ENCODE measurements at places on chromosomes 3 and 15.

- DNase-seq, result no peak
Observed at GRCh38 chr3:71285086-71285485, 298.4 kb downstream of the FOXP1 start.

DNA sequence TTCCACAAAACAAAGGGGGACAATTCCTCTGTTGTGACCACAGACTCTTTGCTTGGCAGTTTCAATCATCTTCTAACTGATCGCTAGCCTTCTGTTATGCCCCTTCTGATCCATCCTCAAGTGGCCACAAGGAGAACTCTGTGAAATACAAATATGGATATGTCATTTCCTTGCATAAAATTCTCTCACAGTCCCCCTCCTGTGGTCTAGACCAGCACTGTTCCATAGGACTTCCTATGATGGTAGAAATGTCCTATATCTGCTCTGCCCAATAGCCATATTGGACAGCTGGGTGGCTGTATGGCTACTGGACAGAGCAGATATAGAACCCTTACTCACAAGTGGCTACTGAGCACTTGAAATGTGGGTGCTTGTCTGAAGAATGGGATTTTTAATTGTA lies 25.9 kb upstream of the SNRK start:
- DNase-seq, result no peak

DNA sequence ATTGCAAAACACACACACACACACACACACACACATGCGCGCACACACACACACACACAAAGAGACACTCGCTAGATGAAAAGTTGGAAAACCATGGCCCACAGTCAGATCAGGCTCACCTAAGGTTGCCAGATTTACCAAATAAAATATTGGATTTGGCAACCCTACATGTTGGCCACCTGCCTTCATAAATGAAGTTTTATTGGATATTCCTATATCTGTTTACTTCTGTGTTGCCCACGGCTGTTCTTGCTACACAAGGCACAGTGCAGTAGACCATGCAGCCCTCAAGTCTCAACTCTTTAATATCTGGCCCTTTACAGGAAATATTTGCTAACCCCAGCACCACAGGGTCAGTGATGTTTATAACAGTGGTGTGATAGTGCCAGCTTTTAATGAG lies 445.0 kb upstream of the PROK2 start:
- DNase-seq, result no peak

DNA sequence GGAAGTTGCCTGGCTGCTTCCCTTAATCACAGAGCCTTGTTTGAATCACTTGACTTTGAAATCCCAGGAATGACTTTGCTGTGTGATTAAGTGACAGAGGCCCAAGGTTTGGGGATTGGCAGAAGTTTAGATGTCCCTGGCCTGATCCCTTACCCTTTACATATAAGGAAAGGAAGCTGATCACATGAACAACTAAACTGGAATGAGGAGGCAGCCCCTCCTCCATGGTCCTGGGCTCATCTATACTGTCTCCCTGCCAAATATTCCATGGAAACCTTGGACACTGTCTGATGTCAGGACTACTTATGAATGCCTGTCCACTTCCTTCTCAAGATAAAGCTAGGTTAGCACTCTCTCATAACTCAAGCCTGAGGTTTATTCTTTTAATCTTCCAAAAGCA lies 181.3 kb upstream of the CTDSPL start:
- DNase-seq, result no peak

DNA sequence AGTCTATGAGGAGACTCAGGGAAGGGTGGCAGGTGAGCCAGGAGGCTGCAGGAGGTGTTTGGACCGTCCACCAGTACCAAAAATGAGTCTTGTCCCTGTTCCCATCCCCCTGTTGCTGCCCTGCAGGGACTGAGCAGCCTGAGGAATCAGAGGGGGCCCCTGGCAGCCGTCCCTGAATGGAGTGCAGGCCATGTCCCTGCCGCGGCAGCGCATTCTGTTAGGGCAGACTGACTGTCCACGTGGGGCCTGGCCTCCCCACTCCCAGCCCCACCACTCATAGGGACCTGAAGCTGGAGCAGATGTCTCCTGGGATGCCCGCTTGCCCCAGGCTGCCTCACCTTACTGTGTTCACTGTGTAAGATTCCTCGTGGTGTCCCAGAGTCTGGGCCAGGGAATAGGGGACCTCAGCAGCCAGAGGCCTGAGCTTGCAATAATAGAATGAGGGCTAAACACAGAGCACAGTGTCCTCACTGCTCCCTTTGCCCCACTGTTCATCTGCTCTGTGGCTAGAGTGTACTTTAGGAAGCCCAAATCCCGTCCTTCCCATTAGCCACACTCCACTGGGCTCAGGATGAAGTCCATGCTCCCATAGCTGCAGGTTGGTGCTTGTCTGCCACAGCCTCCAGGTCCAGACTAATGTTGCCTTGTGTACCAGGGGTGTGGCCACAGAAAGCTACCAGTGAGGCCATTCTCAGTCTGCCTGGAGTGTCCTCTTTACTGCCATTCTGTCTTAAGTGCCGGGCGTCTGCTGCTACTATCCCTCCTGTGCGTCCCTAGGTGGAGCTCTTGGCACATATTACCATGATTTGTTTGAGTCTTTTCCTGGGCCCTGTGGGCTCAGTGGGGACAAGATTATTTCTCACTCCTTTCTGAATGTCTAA lies 63.2 kb downstream of the HCN4 start:
- DNase-seq, result no peak

- DNase-seq, result peak; percentile 80
Observed at GRCh38 chr3:52705688-52706686, at the start of the genes GLT8D1 and SPCS1. TSS of gene GLT8D1 (minus strand) at chr3:52705791. CDS start at chr3:52700460, 5,331 bp downstream. TSS of gene SPCS1 (plus strand) at chr3:52706106. CDS start at chr3:52706247, 141 bp downstream.

DNA sequence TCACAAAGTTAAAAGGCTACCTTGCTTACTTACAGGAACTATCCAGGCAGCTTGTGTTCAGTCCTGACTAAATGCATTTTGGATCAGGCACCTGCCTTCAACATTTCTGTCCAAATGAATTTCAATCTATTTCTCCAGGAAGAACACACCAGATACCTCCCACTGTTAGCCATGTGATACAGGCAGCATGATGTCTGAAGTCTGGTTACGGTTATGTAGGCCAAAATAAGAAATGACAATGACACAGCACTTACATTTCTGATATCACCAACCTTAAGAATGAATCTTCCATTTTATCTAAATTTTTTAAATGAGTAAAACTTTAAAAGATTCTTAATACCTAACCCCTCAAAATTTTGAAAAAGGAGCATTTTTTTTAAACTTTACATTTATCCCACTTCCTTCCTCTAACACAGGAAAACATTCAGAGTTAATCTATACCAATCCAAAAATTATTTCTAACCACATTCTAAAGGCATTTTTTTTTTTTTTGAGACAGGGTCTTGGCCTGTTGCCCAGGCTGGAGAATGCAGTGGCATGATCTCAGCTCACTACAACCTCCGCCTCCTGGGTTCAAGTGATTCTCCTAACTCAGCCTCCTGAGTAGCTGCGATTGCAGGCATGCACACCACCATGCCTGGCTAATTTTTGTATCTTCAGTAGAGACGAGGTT lies at the start of gene MAP4:
TSS of gene MAP4 (minus strand) at position 116 of the 673 bp plus-strand sequence. CDS start 17,556 bp downstream, outside the sequence.
- DNase-seq, result no peak

DNA sequence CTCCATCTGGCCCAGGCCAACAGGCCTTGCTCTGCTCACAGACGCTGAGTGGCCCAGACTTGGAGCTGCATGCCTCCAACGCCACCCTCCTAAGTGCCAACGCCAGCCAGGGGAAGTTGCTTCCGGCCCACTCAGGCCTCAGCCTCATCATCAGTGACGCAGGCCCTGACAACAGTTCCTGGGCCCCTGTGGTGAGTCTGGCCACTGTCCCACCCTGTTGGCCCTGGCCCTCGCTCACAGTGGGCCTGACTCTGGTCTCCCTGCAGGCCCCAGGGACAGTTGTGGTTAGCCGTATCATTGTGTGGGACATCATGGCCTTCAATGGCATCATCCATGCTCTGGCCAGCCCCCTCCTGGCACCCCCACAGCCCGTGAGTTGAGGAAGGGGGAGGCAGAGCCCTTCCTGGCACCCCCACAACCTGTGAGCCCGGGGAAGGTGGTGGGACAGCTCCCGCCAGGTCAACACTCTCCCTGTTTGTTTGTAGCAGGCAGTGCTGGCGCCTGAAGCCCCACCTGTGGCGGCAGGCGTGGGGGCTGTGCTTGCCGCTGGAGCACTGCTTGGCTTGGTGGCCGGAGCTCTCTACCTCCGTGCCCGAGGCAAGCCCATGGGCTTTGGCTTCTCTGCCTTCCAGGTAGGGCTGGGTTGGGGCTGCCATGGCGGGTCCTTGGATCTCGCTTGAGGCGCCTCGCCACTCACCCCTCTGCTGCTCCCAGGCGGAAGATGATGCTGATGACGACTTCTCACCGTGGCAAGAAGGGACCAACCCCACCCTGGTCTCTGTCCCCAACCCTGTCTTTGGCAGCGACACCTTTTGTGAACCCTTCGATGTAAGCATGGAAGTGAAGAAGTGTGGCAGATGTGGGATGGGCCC lies 10.0 kb downstream of the NT5DC2 start:
- DNase-seq, result no peak

DNA sequence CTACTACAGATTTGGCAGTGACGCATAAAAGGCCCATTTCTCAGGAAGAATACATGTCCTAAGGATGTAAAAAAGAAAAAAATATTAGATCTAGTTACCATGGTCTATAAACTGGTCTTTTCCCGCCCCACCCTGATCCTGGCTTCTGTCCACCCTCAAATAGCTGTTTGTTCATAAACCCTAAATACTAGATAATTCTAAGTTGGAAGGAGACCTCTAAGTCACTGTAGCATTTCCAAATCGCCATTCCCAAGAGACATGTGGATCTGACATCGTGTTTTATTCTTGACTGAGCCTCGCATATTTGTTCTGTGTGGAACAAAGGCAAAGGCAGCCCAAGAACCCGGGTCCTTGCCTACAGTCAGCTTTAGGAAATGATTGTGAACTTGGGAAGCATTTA lies 49.0 kb downstream of the LMCD1 start:
- DNase-seq, result no peak

GRCh38 chr3:125206934-125207333 lies 5.6 kb downstream of the SLC12A8 start:
- DNase-seq, result no peak

- no peak for DNase-seq
Observed at GRCh38 chr3:194661946-194662345, 10.0 kb downstream of the LSG1 start.

DNA sequence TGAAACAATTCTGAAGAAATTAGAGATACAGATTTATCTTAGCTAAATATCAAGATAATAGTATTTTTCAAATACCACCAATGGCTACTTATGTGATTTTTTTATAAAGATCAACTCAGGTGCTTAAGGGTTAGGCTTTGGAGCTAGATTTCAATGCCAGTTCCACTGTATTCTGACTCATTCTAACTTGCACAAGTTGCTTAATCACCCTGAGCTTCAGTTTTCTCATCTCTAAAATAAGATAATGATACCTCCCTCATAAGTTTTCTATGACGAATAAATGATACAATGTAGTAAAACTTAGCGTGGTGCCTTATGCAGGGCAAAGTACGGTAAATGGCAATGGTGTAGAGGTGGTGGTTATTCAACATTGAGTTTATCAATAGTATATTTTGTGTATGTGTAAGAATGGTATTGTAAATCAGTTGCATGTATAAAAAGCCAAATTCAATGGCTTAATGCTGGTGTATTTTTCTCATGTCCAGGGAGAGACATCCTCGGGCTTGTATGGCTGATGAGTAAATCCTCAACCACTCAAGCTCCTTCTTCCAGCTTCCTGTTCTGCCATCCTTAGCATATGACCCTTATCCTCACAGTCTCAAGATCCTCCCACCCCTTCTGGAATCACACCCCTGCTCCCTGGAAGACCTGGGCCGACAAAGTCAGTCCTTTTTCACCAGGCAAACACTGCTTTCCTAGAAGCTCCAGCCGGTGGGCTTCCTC lies 505.9 kb upstream of the CFAP20DC start:
- no peak for DNase-seq

DNA sequence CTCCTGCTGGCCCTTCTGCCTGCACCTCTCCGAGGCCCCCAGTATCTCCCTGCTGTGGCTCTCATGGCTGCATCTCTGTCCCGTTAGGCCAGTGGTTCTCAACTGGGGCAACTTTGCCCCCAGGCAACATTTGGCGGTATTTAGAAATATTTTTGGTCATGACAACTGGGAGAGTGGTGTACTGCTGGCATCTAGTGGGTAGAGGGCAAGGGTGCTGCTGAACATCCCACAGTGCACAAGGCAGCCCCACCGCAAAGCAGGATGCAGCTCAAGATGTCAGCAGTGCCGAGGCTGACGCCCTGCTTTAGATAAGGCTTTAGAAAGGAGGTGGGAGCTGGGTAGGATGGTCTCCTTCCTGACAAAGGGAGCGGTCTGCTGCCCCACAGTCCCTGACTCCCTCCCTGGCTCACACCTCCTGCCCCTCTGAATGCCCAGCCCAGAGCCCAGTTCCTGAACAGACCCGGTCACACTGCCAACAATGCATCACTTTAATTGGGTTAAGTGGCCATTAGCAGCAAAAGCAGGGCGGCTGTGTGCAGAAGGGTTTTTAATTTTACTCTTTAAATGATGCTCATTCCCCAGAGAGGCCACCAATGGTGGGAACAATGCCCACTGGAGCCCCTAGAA lies 68.8 kb upstream of the TMEM115 start:
- DNase-seq, result no peak

Data from CD4-positive, alpha-beta T cell (primary cell).